ENCODE measurements at places on chromosomes 5 and 9.

DNA sequence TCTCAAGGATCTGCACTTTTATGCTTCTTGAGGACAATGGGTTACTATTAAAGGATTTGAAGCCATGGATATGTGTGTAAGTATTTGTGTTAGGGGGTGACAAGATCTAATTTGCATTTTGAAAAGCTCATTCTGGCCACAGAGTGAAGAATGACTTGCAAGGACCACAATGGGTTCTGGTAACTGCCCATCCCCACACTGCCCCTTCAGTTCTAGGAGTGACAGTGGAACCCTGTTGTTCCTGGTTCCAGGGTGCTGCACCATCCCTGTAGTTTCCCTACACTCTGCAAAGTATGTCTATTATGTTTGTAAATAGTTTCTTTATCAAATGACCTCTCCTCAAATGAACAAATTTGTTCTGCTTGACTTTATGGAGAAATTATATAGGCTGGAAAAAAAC, 9.7 kb upstream of the SPRY4 start:
- no peak for DNase-seq

GRCh38 chr5:163190784-163191183, 246.6 kb upstream of the CCNG1 start:
- DNase-seq: no peak

DNA sequence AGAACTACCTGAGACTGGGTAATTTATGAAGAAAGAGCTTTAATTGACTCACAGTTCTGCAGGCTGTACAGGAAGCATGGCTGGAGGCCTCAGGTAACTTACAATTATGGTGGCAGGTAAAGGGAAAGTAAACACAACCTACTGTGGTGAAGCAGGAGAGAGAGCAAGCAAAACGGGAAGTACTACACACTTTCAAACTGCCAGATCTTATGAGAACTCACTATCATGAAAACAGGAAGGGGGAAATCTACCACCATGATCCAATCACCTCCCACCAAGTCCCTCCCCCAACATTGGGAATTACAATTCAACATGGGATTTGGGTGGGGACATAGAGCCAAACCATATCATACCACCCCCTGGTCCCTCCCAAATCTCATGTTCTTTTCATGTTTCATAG, 58.7 kb upstream of the GPR151 start:
- no peak for DNase-seq

DNA sequence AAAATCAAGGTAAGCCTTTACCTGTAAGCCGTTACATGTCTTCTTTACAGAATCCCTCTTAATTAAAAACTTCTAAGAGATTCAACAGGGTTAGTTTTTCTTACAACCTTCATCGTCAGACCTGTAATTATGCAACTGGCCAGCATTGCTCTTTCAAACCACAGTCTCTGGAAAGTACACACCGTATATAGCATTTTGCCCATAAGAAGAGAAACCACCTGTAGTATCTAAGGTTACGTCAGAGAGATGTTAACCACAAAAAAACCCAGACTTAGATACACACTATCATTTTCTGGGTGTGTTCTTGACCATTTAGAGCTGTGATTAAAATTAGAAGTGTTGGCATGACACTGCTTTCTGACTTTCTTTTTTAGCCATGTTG, 140.0 kb downstream of the MUSK start:
- DNase-seq: no peak

GRCh38 chr5:129113867-129114266, 19.3 kb downstream of the ISOC1 start:
- DNase-seq: no peak

DNA sequence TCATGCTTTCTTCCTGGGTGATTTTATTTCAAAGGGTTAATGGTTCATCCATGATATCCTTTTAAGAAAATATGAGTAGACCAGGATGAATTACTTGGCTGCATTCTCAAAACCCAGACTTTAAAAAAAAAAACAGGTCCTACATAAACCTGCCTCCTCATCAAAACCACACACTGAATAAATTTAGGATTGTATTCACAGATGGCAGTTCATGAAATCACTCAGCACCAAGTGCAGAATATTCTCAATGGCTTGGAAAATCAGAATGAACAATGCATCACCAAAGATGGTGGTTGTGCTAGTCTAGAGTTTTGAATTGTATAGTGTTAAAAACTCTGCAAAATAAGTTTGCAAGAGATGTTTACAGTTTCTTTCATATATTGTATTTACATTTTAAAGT, 145.4 kb upstream of the GRAMD2B start:
- DNase-seq: no peak

DNA sequence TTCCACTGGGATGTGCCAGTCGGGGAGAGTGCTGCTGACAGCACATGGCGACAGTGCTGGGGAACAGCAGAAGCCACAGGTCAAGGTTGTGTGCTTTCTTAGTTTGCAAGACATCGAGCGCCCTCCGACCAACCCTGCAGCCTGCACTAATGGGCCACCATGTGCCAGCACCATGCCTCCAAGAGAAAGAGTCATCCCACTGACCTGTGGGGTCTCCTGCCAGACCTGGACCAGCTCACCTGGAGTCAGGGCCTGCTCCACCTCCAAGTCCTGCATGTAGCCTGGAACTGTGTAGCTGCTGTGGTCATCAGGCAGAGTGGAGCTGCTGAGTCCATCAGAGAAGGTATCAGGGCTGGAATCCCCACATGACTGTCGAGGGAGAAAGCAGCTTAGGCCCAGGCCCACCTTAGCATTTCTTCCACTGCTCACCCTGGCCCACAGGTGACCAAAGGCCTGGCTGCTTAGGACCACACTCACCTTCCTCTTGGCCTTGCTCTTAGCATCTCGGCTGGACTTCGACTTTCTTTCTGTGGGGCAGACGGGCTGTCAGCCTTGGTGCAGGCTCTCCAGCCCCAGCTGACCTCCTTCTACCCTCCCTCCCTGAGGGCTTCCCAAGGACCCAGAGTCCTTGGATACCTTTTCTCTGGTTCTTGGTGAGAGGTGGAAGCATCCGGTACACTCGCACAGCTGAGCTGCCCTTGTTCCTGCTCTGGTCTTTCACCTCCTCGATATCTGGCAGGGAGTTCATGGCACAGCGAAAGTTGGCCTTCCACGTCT, 4.1 kb downstream of the IRF1 start:
- DNase-seq: no peak

- no peak for DNase-seq
Measured at GRCh38 chr5:132766020-132766805, 10.8 kb downstream of the SEPTIN8 start.

- no peak for DNase-seq
Measured at GRCh38 chr5:87752362-87752761, 339.6 kb upstream of the CCNH start.

Data from endothelial cell of umbilical vein (primary cell).